Activated naive CD8-positive, alpha-beta T cell treated with anti-CD3 and anti-CD28 coated beads for 36 hours (primary cell): ENCODE measurements at places on chromosomes 6 and 20. TPM values are rescaled to one million over a fixed set of nuclear protein-coding genes. Genes with fewer than 3 reads are reported as not detected.
A peak's percentile ranks its signal among the peaks of the same experiment; 100 is the strongest.

TGM3 gene
- not detected for total RNA-seq

DNA sequence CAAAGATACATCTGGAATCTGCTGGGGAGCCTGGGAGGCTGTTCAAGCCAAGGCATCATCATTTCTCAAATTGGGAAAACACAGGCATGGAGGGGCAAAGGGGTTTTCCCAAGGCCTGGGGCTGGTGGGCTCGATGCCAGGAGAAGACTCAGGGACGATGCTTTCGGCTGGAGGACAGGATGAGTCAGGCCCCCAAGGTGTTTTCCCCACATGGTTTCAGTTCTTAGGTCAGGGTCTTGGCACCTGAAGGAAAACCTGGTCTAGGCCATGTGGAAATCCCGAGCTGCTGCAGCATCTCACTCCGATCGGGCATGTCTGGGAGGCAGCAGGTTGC, 348.1 kb downstream of the CDC5L start:
- peak; percentile 62 for DNase-seq
- H3K4me3 ChIP-seq, result peak overlapping the region; percentile 19
- no peaks in the 10 kb centered on the region for H3K36me3 ChIP-seq
- H3K27me3 ChIP-seq, result no peaks in the 10 kb centered on the region
- peaks cover 16% of the 10 kb centered on the region for H3K4me1 ChIP-seq

TRDN gene
- not detected for total RNA-seq

OLIG3 gene
- 0.21 TPM for total RNA-seq

LTB gene
- 273 TPM for total RNA-seq

- H3K27ac ChIP-seq, result peak overlapping the region; percentile 69
Measured at GRCh38 chr6:157980288-157981131, 1.2 kb upstream of the SYNJ2 start.

DNA sequence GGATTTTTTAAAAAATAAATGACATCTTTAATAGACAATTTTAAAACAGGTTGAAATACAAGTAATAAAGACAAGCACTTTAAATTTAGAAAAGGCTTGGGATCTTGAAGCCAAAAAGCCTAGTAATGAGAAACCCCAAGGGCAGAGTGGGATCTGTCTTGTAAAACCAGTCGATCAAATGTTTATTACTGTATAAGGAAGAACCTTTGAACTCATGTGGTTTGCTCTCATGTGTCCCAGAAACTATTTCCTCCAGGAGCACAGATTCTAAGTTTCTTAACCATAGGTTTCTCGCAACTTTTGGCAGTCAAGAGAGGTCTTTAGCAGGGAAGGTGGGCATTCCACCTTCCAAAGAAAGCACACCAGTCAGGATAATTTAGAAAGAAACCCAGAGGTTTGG, 541.7 kb upstream of the BTBD3 start:
- H3K27me3 ChIP-seq, result no peaks in the 10 kb centered on the region
- no peak overlapping the region for H3K27ac ChIP-seq
- H3K4me1 ChIP-seq, result no peaks in the 10 kb centered on the region
- H3K36me3 ChIP-seq, result no peaks in the 10 kb centered on the region
- no peak overlapping the region for H3K4me3 ChIP-seq
- DNase-seq, result no peak

SLC12A5 gene
- total RNA-seq, result 0.26 TPM

BNIP5 gene
- not detected for total RNA-seq

FYN gene
- 395 TPM for total RNA-seq

DNA sequence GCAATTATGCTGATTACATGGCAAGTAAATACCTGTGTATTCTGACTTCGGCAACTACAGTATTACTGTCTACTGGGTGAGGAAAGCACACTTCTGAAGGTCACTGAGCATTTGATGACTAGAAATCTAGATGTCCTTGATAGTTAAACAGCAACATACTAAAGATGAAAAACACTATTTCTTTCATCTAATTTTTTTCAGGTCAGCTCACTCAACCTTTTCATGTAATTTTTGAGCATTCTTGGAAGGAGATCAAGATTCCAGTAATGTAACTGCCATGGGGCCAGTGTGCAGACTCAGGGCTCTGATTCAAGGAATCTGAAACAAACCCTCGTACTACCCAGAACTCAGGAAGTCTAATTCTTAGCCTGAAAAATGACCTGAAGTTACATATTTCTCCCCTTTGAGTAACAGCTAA, 222.6 kb upstream of the TAB2 start:
- peak overlapping the region; percentile 43 for H3K4me3 ChIP-seq
- peak overlapping the region; percentile 88 for H3K27ac ChIP-seq
- H3K27me3 ChIP-seq, result no peaks in the 10 kb centered on the region
- H3K4me1 ChIP-seq, result peaks cover 43% of the 10 kb centered on the region

DNA sequence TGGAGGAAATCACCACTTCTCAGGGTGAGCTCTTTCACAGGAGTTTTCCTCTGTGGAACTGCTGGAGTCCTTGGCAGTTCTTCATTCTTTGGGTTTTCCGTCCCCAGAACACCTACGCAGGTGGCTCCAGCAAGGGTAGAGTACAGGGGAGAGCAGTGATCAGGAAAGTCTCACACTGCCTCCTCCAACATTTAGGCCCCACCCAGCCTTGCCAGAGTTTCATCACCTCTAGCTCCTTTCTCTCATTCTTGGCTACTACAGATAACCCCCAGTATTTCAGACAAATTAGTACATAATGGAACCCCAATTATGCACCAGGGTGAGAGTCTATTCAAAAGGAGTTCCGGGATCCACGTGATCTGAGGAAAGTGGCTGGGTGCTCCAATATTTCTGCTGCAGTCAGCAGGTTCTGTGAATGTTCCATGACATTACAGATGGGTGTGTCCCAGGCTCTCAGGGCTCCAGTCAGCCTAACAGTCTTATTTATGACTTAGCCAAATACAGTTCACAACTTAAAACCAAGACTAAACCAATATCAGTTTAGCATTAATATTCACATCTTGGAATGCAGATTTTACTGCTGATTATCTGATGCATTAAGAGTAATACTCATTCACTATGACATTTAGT, 44.6 kb downstream of the GPR63 start:
- peaks cover 10% of the 10 kb centered on the region for H3K27me3 ChIP-seq
- no peak overlapping the region for H3K4me3 ChIP-seq
- no peak for DNase-seq
- no peaks in the 10 kb centered on the region for H3K4me1 ChIP-seq
- H3K36me3 ChIP-seq, result no peaks in the 10 kb centered on the region

LGSN gene
- total RNA-seq, result not detected

GRCh38 chr6:130359736-130360135, 6.1 kb upstream of the TMEM200A start:
- DNase-seq, result no peak
- H3K27ac ChIP-seq, result no peak overlapping the region
- H3K27me3 ChIP-seq, result peaks cover 19% of the 10 kb centered on the region
